Right renal pelvis (tissue), 4 donors: ENCODE measurements at places on chromosomes 5 and 9.

GRCh38 chr9:109252291-109252690 lies 68.6 kb downstream of the EPB41L4B start:
- DNase-seq, result no peak

DNA sequence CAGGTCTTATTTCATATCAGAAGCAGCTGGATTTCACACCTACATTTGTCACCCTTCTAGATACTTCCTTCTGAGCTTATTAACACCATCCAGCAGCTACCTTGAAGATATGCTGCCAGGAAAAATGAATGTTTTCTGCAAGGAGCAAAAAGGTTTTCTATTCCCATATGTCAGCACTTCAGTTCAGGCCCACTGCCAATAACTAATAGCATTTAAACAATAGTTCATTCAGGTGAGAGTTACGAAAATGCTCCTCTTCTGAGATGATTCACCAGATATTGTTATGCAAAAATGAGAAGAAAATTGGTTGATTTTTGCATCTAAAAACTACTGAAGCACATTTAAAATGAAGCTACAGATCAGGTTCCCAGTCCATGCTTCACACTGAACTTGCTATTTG lies 56.4 kb upstream of the ISL1 start:
- DNase-seq, result no peak

DNA sequence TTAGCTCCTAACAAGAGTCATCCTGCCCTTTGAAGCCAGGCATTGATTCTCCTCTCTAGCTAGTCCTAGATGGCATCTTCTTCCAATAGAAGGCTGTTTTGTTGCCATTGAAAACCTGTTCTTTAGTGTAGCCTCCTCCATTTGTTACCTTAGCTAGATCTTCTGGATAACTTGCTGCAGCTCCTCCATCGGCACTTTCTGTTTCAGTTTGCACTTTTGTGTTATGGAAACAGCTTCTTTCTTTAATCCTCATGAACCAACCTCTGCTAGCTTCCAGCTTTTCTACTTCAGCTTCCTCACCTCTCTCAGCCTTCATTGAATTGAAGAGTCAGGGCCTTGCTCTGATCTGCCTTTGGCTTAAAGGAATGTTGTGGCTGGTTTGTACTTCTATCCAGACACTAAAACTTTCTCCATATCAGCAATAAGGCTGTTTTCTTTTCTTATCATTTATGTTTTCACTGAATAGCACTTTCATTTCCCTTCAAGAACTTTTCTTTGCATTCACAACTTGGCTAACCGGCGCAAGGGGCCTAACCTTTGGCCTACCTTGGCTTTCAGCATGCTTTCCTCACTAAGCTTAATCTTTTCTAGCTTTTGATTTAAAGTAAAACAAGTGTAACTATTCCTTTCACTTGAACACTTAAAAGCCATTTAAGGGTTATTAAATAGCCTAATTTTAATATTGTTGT lies 166.5 kb upstream of the SLC12A2 start:
- DNase-seq, result no peak

- no peak for DNase-seq
These were observed 6.6 kb upstream of the ERBIN start for GRCh38 chr5:65919773-65920172.

GRCh38 chr5:110909950-110910349 lies 161.6 kb upstream of the TSLP start:
- DNase-seq, result no peak

DNA sequence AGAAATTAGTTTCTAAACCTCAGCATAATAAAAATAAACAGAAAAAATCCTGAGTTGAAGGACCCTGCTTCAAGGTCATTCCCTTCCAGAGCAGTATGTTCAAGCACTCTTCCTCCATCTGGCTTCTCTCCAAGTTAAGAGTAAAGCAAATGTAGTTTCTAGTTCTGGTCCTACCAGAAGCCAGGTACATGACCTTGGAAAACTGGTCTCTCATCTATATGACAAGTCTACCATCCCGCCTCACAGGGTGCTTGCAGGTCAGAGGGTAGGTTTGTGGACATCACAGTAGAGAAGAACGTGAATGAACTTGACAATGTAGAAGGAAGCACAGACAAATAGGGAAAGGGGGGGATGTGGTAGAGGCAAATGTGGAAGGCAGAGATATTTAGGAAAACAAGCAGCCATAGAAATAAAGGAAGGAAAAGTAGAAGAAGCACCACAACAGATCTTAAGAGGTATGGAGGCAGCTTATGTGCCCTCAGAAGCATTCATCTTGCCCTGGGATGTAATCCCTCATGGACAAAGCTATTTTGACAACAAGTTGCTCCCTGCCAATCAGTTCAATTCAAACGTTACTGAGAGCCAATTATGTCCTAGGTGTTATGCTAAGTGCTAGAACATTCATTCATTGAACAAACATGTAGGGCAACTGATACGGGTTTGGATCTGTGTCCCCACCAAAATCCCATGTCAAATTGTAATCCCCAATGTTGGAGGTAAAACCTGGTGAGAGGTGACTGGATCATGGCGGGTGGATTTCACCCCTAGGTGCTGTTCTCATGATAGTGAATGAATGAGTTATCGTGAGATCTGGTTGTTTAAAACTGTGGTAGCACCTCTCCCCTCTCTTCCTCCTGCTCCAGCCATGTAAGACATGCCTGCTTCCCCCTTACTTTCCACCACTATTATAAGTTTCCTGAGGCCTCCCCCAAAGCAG lies 23.7 kb upstream of the CTNNAL1 start:
- no peak for DNase-seq

GRCh38 chr9:125966959-125967711 lies 220.0 kb downstream of the PBX3 start:
- DNase-seq, result no peak

DNA sequence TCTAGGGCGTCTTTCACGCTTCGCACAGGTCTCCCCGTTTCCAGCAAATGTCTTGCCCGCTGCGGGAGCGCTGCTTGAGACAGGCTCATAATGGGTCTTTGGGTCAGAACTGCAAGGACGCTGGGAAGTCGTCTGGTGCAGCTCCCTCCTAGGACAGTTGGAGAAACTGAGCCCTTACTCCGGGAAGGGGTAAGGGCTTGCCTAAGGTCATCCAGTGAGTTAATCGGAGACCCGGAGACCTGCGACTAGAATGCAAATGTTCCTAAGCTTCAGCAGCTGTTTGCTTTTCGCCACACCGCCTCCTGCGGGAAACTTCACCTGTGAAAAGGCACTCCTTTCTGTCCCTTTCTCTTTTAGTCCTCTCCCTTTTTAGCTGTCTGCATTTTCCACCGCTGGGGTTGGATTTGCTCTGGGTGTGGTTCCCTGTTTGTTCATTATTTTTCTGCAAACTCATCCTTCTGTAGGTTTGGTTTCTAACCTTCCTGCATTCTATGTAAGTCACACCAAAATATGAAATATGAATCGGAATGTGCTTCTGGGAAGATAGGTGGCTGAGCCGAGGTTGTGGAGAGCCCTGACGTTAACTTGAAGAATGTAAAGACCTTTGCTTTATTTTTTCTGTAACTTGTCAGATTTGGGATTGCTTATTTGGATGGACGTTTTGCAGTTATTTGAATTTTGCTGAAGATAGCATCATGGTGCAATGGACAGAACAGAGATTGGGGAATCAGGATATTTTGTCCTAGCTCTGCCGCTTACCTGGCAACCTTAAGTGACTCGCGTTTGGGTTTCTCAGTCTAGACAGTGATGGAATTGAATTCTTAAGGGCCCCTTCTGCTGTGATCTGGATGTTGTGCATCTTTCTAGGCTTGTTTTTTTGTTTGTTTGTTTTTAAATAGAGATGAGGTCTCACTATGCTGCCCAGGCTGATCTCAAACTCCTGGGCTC lies 909 bp downstream of the SLC36A1 start:
- DNase-seq, result no peak

DNA sequence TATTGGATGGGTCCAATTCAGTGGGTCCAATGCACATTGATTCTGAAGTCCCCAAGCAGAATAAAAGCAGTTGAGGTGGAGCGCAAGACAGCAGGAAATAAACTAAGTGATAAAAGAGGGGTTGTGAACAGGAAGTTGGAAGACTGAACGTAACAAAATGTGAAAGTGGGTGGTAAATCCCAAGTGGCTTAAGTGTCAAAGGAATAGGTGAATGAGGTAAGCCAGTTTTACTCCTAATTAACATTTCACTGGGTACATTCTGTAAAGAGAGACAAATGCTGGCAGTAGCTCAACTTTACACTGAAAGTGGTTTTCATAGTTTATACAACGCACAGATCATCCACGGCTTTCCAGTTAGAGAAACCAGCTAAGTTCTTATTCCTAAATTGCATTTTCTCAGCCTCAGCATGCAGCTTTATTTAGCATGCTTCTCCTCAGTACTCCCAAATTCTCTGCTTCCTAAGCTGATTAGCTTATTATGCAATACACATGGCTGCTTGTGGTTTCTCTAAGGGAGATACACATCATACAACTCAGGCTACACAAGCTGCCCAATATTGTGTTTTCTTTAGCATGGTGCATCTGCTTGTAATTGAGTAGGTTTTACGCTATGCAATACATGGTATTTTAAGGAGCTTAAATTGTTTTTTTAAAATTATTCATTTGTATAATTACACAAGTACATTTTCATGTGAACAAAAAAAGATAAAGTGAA lies 34.2 kb upstream of the HSD17B4 start:
- no peak for DNase-seq

DNA sequence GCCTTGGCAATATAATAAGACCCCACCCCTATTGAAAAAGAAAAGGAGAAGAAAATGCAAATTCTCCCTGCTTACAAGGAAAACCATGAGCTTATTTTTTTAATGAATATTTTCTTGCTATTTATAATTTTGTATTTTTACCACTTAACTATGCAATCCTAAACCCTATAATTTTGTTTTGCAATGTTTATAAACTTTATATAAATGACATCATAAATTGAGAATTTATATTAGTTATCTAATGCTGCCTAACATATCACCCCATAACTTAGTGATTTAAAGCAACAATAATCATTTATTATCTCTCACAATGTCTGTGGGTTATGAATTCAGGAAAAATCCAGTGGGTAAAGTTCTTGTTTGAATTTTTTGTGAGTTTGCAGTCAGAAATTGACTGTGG lies 369.1 kb downstream of the TAF11L14 start:
- no peak for DNase-seq
